ENCODE measurements at places on chromosomes 6 and 20.
A peak's percentile ranks its signal among the peaks of the same experiment; 100 is the strongest.

- DNase-seq = no peak
Observed at GRCh38 chr20:64154590-64155257, 9.5 kb upstream of the MYT1 start.

- no peak for DNase-seq
Observed at GRCh38 chr6:23414922-23415321, 711.1 kb upstream of the NRSN1 start.

- DNase-seq = no peak
Observed at GRCh38 chr6:54020334-54020733, 90.9 kb upstream of the MLIP start.

DNA sequence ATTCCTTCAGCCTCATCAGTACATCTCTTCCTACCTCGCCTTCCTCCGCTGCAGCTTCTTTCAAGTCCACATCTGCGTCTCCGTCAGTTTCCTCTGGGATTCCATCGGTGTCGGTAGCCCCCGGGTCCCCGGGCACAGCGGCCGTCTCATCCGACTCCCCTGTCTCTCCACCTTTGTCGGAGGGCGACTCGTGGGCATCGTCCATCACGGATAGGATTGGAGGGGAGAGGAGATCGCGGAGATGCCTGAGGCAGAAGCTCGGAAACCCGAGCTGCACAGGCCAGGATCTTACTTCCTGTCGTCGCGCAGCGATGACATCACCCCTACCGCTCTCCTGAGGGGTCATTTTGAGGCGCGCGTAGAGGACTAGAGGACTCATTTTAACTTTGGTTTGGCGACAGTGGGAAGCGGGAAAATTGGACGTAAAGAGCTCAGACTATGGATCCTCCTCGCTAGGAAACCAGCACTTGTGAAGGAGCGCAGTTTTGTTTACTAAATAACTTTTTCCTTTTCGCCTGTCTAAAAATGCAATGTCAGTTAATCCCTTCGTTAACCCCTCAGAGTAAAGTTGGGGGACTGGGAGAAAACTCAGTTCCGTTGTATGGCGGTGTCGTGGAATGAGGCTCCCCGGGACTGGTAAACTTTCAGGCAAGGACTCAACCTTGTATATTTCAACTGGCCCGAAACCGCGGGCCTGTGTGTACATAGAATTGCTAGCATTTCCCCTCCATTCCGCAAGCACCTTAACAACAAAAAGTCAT is at the start of gene TAF11:
Gene TAF11, minus strand, starts transcription at position 290 of the 761 bp plus-strand sequence. Its CDS starts 85 bp downstream, at position 205.
- DNase-seq = peak; percentile 92

DNA sequence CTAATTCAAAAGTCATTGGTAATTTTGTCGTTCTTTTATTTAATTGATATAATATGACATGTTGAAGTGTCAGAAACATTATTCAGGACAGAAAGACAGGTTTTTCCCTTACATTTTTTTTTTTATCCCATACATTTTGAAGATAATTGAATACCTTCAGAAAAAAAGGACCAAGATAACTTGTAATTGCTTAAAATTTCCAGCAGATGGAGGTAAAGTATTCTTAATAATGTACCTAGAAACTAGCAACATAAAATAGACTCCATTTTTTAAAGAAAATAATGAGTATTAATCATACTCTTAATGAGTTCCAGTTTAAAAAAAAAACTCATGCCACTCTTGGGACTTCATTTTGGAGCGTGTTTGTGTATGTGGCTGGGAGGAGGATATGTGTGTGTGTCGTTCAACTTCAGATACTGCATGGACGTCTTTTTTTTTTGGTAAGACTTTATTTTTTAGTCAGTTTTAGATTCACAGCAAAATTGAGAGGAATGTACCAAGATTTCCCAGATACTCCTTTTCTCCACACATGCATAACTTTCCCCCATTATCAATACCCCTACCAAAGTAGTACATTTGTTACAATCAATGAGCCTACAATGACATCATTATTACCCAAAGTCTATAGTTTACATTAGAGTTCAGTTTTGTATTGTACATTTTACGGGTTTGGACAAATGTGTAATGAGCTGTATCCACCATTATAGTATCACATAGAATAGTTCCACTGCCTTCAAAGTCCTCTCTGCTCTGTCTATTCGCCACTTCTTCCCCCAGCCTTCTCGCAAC is 79.4 kb downstream of the ROS1 start:
- peak; percentile 50 for DNase-seq

DNA sequence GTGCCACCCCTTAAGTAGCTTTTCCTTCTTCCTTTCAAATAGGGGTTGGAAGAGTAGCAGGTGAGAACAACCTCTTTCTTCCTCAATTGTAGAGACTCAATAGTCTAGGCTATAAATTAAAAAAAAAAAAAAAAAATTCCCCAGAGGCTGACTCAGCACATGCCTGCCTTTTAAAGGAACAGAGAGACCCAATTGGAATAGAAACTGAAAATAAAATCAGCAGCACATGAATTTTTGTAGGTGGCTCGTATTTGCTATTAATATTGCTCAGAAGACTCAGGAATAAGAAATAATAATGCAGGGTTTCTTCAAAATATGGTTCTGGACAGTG is 19.3 kb downstream of the TOP1 start:
- DNase-seq = no peak
